ENCODE measurements at places on chromosomes 16 and 17.

- no peak for DNase-seq
Observed at GRCh38 chr16:23974223-23974622, 138.4 kb downstream of the PRKCB start.

GRCh38 chr17:50763716-50764475 lies 3.4 kb downstream of the ANKRD40CL start:
- DNase-seq: no peak

DNA sequence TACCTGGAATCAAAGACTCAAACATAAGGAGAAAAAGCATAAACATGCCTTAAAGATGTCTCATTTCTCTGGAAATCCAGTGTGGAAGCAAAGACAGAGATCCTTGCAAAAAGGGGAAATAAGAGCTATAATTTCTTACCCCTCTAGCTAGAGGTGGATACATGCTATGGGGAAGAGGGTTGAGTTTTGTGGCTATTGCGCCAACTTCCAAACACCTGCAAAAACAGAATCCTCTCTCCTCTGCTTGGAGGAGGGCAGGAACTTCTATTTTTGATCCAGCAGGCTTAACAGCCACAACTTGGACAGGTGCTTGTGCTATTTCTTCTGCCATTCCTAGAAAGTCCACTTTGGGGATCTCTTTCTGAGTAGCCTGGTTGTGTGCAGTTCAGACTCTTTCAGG lies 21.5 kb upstream of the NUDT7 start:
- no peak for DNase-seq

GRCh38 chr17:41773731-41774193 lies 12.7 kb downstream of the JUP start:
- DNase-seq: peak; percentile 18

GRCh38 chr16:2795395-2796143 lies 2.7 kb upstream of the PRSS41 start:
- no peak for DNase-seq

GRCh38 chr17:1480747-1481465 lies 11.6 kb downstream of the MYO1C start:
- DNase-seq: no peak

GRCh38 chr17:58507123-58507634 lies 7.3 kb downstream of the MTMR4 start:
- no peak for DNase-seq

- DNase-seq: no peak
Observed at GRCh38 chr16:86876499-86876898, 298.1 kb downstream of the FOXL1 start.

DNA sequence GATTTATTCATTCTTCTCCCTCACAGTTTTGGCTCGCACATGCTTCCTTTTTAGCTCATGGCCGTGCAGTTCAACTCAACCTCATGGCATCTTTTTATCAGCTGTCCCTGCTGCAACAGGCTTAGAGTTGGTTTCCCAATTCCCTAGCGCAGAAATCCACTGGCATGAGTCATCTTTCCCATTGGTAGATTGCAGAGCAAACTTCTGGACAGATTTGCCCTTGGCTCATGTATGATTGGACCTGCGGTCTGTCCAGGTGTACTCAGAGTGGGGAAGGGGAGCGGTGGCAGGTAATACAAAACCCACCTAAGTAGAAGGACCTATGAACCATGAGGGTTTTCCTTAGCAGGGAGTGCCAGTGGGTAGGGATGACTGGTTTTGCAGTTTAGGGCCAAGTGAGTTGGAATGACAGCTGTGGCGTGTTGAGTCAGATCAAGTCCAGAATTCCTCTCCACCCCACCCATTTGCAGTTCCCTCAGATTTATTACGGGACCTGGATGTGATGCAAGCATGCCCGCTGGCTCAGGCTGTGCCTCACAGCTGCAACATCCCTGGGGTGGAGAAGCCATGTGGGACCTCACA lies 584.7 kb downstream of the WWOX start:
- DNase-seq: no peak

- peak; percentile 10 for DNase-seq
Observed at GRCh38 chr16:31385680-31386079, 7.5 kb upstream of the ITGAD start.

DNA sequence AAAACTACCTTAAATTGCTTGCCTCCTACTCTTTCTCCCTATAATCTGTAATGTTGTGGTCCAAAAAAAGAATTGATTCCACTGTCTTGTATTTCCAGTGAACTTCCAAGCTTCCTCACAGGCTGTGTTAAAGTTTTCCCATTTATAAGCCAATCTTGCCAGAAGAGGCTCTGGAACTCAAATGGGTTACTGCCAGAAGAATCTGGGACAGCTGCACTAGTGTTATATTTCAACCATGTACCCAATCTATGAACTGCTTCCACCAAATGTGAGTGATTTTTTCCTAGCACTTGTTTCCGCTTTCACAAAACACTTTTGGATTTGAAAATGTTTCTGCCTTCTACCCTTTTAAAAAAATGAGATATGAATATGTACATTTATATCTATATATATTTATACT lies 1.8 kb downstream of the CCDC43 start:
- DNase-seq: no peak

DNA sequence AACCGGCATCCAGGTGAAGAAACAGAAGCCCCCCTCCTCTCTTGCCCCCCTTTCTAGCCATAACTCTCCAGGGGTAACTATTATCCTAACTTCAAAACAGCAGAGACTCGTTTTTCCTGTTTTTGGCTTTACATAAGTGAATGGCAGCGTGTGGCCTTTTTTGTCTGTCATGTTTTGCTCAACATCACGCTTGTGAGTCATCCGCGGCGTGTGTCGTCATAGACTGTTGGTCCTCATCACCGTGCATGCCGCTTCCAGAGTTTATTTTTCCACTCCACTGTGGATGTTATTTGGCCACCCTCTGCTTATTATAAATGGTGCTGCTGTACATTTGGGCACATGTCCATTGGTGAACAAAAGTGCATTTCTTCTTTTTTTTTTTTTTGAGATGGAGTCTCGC lies 52.6 kb downstream of the ERN1 start:
- no peak for DNase-seq

DNA sequence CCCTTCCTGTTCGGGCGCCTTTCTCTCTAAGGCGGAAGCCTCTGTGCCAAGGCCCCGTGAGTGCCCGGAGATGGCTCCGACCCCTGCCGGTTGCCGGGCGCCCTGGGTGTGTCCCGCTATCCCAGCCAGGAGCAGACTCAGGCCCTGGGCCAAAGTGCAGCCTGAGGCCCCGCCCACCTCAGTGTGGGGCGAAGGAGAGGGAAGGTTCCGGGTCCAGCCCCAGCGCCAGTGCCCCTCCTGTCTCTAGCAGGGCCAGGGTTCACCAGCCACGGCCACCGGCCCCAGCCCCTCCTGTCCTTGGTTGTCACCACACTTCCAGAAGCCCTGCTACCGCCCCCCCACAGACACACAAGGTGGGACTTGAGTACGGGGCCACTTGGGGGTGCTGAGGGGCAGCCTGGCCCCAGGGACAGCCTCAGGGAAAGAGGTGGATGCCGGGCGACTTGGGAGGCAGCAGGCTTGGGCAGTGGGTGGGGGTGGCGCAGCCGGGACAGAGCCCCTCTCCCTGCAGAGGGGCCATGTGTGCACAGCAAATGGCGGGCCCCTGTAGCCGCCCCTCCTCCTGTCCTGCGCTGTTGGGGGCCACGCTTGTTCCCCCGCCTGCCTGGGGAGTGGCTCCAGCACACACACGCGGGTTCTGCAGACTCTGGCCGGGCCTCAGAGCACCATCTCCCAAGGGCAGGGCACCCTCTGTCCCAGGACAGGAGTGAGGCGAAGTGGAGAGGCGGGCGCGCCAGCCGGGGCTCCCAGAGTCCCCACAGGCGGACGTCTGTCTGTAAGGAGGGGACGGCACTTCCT lies 6.0 kb downstream of the C1QTNF8 start:
- no peak for DNase-seq

DNA sequence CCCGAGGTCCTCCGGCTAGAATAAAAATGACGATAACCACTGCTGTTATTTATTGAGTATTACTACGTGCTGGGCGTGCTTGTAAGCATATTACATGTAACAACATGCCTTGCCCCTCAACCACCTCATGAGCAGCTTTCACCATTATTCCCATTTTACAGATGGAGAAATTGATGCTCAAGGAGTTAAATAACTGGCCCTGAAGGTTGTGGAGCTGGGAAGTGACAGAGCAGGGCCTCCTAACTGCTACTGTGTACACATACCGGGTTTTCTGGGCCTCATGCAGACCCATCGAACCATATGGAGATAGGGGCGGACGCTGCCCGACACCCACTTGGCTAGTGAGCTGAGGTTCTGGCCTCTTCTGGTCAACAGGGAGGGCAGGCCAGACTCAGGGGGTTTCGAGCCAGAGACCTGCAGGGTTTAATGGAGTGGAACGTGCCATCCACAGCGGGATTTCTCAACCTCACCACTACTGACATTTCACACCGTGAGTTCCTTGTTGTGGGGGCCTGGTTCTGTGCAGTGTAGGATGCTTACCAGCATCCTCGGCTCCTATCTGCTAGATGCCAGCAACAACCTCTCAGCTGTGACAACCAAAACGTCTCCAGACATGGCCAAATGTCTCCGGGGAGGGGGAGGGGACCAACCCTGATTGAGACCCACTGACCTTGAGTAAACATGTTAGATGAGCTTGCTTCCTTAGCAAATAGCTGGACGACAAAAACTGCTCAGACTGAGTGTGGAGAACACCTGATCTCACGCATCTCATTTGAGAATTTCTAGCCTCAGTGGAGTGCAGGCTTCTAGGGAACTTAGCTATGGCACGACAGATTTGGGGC lies 432.0 kb downstream of the SLC39A11 start:
- DNase-seq: no peak

DNA sequence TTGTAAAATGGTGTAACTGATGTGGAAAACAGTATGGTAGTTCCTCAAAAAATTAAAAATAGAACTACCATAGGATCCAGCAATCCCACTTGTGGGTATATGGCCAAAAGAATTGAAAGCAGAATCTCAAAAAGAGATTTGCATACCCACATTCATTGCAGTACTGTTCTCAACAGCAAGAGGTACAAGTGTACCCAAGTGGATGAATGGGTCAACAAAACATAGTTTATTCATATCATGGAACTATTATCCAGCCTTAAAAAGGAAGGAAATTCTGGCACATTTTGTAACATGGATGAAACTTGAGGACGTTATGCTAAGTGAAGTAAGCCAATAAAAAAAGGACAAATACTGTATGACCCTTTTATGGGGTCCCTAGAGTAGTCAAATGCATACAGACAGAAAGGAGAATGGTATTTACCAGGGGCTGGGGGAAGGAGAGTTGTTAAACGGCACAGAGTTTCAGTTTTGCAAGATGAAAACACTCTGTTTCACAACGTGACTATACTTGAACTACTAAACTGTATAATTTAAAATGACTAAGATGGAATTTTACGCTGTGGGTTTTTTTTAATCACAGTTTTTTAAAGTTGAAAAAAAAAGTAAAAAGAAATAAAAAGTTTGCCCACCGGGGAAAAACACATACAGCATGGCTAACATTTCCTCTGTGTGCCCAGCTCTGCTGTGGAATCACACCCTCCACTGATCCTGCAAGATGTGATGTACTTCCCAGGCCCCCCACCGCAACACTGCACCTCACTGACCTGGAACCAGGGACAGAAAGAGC lies 6.1 kb downstream of the TVP23A start:
- DNase-seq: no peak

DNA sequence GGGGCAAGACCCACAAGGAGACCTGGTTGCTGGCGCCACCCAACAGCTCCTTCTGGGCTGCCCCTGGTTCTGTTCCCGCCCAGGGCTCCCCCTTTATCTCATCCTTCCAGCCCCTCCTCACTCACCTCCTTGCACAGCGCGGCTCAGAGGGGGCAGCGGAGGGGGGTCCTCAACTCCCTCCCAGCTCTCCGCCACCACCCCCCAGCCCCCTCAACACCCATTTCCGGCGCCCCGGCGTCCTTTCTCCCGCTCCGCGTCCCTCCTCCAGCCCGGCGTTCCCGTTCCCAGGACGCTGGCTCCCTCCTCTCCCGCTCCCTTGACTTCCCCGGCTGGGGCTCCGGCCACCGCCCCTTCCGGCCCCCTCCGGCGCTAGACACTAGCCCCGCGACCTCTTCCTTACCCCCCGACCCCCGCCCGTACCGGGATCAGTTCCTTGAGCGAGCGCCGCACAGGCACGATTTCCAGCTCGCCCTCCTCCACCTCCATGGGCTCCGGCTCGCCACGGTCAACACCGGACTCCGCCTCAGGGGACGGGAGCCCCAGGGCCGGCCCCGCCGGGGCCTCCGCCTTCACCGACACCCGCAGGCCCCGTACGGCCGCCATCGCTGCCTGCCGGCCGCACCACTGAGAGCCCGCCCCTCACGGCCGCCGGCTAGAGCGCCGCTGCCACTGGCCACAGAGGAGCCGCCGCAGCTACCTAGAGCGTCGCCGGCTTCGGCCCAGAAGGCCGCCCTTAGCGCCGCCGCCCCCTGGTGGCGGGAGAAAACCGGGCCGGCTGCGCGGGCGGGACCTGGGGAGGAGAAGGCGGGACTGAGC lies at the start of gene NCBP3:
TSS of gene NCBP3 (minus strand) at position 626 of the 816 bp plus-strand sequence. CDS start at position 603, 23 bp downstream.
- DNase-seq: peak; percentile 95

DNA sequence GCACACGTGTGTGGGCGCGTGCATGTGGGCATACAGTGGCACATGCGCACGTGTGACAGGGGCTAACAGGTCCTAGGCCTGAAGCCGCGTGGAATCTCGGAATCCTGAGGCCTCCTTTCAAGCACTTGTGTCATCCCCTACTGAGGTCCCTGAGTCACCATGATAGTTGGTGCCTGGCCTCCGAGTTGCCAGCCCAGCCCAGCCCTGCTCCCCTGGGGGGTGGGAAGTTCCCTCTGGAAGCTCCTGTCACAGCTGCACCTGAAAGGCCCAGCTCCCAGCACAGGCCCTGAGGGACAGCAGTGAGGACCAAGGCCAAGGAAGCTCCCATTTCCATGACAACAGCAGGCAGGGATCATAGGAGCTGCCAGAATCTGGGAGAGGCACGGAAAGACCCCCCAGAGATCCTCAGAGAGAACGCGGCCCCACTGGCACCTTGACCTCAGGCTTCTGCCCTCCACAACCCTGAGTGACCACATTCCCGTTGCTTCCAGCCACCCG lies 35.4 kb upstream of the ENPP7 start:
- no peak for DNase-seq

- no peak for DNase-seq
Observed at GRCh38 chr17:50022463-50023130, 27.6 kb upstream of the DLX3 start.

DNA sequence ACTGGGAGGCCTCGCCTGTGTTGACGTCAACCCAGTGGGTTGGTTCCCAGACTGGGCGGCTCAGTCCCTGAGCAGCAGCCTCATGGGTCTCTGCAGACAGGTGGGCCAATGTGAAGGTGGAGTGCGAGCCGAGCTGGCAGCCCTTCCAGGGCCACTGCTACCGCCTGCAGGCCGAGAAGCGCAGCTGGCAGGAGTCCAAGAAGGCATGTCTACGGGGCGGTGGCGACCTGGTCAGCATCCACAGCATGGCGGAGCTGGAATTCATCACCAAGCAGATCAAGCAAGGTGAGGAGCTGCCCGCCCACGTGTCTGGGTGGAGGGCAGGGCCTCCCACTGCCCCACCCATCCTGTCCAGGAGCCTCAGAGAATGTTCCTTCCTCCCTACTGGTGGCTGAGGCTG lies 44.1 kb downstream of the MRC2 start:
- no peak for DNase-seq

Data from head of caudate nucleus (tissue), 42 donors.